ENCODE measurements at places on chromosomes 12 and 14.

DNA sequence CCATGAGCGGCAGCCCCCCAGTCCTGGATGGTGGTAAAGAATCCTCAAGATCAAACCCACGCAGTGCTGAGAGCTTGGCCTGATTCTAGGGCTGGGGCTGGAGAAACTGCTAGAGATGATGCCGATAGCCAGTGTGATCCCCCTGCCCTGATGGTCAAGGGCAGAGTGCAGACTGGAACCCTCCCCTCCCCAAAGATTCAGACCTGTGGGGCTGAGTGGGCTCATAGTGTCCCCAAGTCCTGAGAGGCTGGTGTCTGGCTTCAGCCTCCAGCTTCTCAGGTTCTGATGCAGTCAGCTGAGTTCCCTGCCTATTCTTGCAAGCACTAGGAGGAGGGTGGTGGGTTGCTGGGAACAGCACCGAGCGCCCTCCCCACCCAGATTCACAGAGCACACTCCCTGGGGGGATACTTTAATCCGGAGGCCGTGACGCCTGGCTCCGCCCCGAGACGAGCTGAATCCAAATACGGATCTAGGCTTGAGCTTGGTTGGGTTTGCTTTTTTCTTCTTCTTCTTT is 11.9 kb downstream of the RHOF start:
- DNase-seq = no peak

GRCh38 chr12:71865166-71865713 is 25.7 kb downstream of the TBC1D15 start:
- DNase-seq = peak; percentile 17

- no peak for DNase-seq
These were observed 8.7 kb downstream of the TMEM253 start for GRCh38 chr14:21109377-21110138.

DNA sequence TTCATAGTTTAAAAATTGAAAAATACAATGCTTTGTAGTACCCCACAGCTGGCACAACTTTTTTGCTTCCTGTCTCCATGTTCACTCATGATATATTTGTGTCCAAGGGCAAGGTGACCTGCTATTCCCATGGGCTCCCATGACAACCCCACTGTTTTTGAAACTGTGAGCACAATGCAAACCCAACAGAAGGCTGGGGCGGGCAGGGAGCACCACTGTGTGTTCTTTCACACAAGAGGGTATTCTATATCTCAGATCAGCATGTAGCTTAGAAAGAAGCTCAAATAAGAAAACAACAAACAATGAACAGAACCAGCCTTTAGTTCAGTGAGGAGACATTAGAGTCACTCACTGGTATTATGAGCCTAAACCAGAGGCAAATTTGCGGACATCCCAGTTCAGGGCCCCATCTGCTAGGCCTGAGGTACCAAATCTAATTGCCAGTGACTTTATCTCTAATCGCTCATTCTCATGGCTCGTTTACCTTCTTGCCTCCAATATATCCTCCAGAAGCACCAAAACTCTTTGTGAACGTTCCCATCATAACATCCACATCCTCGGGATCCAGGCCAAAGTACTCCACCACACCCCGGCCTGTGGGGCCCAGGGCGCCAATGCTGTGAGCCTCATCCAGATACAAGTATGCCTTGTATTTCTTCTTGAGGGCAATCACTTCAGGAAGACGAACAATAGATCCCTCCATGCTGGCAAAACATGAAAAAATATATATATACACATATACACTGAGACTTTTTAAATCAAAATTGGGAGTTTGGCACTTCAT is 56.4 kb upstream of the ISM2 start:
- DNase-seq = peak; percentile 42

GRCh38 chr14:21985081-21985480 is 311.5 kb upstream of the OR4E1 start:
- DNase-seq = no peak

- DNase-seq = no peak
These were observed 71.3 kb upstream of the PSMA6 start for GRCh38 chr14:35220920-35221319.

DNA sequence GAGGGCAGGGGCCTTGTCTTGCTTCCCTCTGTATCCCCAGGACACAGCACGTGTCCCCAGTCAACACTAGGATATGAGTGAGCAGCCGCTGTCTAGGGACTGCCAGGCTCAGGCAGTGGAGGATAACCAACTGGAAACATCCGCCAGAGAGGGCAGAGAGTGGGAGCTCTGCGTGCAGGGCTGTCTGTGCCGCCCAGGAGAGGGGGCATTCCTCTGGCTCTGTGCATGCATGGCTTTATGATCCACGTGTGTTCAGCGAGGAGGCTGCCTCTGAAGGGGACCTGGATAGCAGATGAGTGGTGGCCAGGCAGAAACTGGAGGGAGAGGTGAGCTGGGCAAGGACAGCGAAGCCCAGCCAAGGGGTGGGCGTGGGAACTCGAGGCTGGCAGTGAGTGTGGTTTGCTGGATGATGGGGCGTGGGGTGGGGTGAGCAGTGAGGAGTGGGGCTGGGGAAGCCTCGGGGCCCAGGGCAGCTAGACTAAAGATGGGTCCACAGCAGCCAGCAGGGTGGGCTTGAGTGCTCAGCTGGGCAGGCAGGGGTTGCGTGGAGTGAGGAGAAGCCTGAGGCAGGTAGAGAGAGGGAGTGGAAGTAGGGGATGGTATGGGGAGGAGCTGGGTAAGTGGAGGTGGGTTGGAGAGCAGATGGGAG is 72.9 kb downstream of the PRIMA1 start:
- DNase-seq = no peak

- DNase-seq = no peak
These were observed 1.5 kb downstream of the TMED8 start for GRCh38 chr14:77375164-77375950.

GRCh38 chr12:117377758-117378157 is 16.3 kb upstream of the NOS1 start:
- DNase-seq = peak; percentile 29

- no peak for DNase-seq
These were observed 12.8 kb downstream of the SLC38A2 start for GRCh38 chr12:46359667-46360280.

- DNase-seq = no peak
These were observed 20.0 kb upstream of the SLC15A5 start for GRCh38 chr12:16297521-16297920.

- peak; percentile 54 for DNase-seq
These were observed 34.2 kb downstream of the NT5DC3 start for GRCh38 chr12:103806803-103807202.

DNA sequence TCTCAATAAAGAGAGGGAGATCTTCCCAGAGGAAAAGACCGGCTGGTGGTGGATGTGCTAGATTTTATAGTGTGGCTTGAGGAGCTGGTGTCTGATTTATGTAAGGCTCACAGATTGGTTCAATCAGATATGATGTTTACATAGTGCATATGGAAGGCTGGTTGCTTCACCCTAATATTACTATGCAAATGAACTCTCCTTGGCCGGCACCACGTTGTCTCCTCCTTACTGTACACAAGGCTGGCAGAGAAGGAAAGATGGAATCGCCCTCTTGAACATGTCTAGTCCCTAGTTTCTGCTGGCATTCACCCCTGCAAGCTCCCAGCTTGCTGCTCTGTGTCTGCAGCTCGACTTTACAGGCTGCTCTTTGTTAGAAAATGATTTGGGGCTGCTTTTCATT is 8.9 kb downstream of the FAM186A start:
- DNase-seq = no peak

DNA sequence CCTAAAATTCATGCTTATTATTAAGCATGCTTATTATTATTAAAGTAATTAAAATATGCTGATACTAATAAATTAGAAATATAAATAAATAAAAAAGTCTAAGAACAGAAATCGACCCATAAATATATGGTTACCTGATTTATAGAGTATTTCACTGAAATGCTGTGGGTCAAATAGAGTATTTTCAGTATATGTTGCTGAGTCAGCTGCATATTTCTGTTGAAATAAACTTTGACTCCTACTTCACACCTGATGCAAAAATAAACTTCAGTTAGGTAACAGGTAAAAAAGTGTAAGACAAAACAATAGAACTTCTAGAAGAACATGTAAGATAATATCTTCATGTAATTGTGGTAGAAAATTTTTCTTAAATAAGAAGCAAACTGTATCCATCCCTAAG is 967.9 kb downstream of the TRHDE start:
- DNase-seq = no peak

DNA sequence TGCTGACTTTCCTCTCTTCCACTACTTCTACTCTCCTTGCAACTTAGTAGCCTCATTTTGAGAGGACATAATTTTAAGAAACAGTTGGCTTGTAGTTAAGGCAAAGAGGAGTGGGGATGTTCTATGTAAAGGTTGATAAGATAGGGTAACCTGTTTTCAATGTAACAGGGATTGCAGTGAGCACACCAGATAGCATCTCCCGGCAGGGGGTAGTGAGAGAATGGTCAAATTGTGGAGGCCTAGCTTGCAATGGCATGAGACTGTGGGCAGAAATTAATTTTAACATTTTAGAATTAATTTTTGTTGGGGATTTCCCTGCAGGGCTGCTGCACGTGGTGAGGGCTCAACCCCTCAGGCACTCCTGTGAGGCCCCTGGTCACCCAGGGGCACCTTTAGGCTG is 41.4 kb downstream of the KLRG1 start:
- no peak for DNase-seq

GRCh38 chr12:69739287-69740191 is 879 bp downstream of the RAB3IP start:
- DNase-seq = peak; percentile 47

DNA sequence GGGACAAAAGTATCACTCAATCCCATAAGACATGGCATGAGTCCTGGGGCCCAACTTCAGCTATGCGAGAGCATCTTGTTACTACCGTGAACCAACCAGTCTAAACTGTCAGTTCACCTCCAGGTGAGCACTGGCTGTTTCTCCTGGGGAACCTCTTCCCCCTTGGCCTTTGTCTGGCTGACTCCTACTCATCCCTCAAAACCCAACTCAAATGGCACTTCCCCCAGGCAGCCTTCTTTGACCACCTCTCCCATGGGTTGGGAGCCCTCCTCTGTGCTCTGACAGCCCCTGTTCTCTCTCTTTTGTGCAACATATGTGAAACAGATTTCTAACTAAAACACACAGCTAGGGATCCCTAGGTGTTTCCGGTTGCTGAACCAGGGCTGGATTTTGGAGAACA is 37.7 kb downstream of the FOXN4 start:
- DNase-seq = no peak

DNA sequence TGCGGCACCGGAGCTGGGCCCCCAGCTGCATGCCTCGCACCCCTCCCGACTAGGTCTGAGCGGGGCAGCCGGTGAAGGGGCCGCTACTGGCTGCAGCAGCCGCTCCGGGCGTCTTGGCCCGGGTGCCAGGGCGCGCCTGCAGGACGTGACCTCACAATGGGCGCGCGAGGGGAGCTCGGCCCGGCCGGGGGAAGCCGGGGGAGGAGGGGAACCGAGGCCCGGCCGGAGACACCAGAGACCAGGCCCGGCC is 353 bp downstream of the BAG5 start:
- DNase-seq = peak; percentile 73

GRCh38 chr12:77437206-77437605 is 371.8 kb upstream of the E2F7 start:
- DNase-seq = no peak

- no peak for DNase-seq
These were observed 17.2 kb upstream of the CHPT1 start for GRCh38 chr12:101680240-101680639.

DNA sequence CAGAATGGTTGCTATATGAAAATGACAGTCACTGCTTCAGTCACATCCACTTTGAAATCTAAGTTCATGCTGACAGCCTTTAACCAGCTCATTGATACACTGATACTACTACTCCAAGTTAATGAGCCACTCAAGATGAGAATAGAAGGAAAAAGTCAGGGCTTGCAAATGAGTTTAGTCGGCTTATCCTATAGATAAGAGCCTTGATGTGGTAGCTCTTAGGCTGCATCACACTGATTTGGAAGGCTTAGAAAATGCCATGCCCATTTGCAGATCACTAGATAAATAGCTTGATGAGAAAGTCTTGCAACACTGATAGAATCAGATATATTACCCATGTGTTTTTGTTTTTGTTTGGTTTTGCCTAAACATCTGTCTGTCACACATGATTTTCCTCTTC is 251.4 kb upstream of the ATXN7L3B start:
- no peak for DNase-seq

All from lung microvascular endothelial cell (primary cell).